ENCODE measurements at places on chromosomes 6 and 20. TPM values are rescaled to one million over a fixed set of nuclear protein-coding genes. Genes with fewer than 3 reads are reported as not detected.

Gene PMEPA1
- total RNA-seq: 20.6 TPM

Gene BMP6
- total RNA-seq: 11.7 TPM

Gene EGFL8
- 17.6 TPM for total RNA-seq

Gene PRR18
- not detected for total RNA-seq

Gene TP53TG5
- total RNA-seq: 0.69 TPM
